ENCODE measurements at places on chromosomes 1 and 21.

DNA sequence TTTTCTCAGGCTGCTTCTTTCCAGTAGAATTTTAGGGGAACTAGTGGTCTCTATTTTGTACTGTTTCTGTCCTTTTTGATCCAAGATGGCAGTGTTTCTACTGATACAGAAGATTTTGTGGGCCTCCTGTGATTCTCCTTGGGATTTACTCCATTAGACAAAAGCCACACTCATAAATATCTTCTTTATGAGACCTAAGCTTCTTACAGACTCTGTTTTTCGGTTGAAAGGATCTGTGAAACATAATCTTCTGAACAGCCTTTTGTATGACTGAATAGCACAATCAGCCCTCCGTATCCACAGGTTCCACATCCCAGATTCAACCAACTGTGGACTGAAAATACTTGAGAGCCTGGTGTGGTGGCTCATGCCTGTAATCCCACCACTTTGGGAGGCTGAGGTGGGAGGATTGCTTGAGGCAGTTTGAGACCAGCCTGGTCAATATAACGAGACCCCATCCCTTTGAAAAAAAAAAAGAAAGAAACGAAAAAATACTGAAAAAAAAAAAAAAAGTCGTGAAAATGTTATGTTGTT, 10.8 kb upstream of the PSMD4 start:
- no peak for DNase-seq

- no peak for DNase-seq
Observed at GRCh38 chr1:21661886-21662285, 7.3 kb downstream of the RAP1GAP start.

- DNase-seq, result no peak
Observed at GRCh38 chr1:15429701-15430149, 8.5 kb upstream of the CTRC start.

DNA sequence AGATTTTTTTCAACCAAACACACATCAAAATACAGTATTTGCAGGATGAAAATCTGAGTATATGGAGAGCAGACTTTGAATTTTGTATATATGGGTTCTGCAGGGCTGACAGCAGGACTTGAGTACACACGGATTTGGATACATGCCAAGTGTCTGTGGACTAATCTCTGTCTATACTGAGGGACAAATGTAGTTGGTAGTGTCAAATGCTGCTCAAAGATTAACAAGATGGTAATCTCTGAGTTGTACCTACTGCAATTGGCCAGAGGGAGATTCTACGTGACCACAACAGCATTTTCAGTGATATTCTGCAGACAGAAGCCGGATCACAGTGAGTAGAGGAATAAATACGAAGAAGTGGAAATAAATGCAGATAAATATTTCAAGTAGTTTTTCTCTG, 43.4 kb downstream of the SHCBP1L start:
- DNase-seq, result no peak

DNA sequence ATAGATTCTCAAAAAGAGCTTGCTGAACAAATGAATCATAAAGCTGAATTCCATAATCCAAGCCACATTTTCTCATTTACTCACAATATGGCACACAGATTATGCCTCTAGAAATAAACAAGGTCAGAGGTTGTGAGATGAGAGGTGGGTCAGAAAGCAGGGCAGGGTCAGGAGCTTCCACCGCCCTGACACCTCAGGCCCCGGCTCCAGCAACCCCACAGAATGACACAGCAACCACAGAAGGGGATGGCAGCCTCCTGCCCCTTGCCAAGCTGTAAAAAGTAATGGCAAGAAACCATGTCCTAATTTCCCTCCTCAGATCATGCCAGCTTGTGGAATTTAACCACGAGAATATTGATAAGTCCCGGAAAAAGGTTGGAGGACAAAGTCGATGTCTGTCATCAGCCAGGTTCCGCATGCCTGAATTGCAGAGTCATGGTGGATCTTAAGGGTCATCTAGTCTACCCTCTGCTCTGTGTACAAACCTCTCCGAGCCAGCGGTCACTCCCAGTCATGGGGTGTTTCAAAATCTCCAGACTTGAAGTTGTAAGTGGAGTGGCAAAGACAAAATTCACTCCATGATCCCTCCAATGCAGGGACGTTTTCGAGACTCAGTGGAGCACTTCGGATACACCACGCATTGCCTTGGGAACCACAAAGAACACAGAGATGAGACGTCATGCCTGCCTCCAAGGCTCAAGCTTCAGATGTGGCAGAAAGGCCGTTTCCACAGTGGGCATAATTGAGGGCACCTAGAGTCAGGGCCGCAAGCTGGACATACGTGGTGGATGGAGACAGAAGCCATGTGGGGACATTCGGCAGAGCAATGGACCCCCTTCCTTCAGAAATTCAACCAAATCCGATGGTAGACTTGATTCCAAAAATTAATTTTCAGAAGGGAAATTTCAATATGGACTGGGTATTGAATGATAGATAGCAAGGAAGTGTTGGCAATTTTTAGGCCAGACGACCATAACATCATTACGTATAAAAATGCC, 254.0 kb downstream of the TOMM20 start:
- no peak for DNase-seq

DNA sequence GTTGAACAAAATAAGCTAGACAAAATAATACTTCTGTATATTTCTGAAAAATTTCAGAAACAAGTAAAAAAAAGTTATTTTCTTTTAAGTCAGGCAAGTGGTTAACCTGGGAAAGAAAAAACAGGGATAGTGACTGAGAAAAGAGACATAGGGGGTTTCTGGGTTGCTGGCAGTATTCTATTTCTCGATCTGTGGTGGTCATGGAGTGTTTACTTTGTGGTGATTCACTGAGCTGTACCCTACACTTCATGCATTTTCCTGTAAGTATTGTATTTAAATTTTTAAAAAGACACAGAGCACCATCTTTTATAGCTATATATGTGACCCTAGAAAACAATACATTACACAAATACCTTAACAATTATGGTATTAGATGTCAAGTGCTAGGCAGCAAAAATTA, 58.2 kb downstream of the ZNF644 start:
- DNase-seq, result no peak

GRCh38 chr1:183302452-183303322, 115.5 kb downstream of the NMNAT2 start:
- no peak for DNase-seq

DNA sequence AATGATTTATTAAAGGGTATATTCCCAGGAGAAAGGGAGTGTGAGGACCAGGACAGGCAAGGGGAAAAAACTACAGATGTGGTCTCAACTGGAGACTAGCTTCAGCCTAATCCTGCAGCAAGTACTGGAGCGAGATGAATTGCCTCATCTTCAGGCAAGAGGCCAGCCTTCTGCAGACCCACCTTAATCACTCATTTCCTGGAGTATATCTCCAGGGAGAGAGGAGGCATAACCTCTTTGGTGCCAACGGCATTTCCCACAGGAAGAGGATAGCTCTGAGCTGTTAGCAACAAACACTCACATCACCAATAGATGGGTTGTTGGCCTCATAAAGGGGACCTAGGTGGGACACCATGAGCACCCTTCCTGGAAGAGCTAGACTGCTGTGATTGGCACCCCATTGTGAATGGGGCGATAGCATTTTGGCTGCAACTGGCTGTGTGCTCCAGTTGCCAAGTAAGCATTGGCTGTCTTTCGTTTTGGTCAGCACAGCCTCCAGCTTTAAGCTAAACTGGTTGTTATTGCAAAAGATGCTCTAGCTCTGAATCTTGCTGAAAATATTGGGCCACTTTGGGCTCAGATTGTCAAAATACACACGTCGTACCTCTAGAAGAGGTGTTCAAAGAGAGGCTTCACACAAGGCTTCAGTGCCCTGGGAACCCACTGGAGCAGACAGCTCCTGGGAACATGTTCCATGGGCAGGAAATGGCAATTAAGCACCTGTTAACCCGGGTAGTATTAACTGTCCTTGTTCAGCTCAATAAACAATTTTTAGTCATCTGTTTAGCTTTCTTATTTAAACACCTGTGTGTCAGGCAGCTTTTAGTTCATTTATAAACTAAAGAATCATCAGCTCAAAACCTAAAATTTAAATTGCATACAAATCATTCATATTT, 314.8 kb upstream of the C1orf87 start:
- peak; percentile 21 for DNase-seq

DNA sequence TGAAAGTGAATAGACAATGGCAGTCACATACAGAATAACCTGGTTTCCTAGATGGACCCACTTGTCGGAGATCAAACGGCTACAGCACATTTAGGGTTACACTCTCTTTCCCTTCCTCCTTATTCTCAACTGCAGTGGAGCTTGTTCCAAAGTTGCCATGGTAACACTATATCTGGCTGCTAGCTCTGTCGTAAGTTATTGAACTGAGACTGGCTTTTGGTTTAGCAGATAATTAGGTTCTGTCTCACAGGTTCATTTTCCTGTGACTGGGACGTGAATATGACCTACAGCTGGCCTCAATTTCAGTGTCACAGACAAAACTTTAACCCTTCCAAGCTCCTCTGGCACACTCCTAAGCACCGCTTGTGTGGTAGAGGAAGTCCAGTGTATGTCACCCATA, 875.8 kb downstream of the USP25 start:
- no peak for DNase-seq

Measured in tibial artery (tissue), 4 donors.